ENCODE measurements at places on chromosomes 7 and 10.

- DNase-seq = no peak
These were observed 23.7 kb upstream of the LIMK1 start for GRCh38 chr7:74059681-74060588.

DNA sequence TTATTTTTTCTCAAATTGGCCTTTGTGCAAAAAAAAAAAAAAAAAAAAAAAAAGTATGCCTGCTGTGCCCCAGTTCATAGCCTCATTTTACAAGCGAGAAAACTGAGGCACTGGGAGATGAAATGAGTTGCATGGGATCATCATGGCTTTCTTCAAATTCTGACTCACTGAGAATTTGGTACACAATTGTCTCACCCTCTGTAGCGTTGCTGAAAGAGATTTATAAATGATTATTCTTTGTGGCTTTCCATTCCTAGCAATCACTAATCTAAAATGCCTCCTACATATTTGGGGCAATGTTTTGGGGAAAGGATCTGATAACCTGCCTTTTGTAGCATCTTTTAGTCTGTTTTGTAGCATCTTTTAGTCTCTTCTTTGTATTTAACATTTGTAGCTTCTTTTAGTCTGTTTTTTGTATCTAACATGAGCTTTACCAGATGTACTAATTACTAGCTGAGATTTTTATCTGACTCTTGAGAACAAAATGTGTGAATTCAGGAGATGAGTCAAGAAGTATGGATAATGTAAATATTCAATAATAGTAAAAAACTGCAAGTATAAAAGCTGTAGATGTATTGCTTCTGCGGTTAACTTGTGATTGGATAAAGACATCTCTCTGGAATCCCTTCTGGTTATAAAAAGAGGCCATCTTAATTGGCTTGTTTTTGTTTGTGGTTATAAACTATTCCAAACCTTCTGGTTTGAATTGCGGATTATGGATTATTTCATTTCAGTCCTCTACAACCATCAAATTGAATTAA, 161.4 kb downstream of the ARID5B start:
- DNase-seq = no peak

DNA sequence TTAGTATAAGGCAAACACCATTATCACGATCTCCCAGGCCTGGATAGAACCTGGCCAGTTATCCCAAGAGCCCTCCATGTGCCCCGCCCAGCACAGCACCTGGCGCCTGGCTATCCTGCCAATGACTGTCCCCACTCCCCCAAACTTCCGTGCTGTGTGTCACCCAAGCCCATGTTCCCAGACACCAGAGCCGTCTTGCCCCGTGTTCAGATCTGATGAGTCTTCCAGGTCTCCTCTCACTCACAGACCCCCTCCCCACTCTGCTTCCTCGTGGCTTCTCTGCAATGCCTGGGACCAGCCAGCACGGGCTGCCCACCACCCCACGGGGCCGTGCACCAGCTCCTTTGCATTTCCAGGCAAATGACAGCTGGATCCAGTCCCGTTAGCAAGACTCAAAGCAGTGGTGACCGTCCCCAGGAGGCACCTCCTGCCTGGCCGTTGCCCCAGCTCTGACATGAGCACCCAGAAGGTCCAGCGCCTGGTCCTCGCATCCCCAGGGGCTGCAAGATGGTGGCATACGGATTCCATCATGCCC, 43.8 kb upstream of the INPP5A start:
- DNase-seq = no peak

- no peak for DNase-seq
These were observed 88.4 kb downstream of the FAS start for GRCh38 chr10:89078724-89079672.

DNA sequence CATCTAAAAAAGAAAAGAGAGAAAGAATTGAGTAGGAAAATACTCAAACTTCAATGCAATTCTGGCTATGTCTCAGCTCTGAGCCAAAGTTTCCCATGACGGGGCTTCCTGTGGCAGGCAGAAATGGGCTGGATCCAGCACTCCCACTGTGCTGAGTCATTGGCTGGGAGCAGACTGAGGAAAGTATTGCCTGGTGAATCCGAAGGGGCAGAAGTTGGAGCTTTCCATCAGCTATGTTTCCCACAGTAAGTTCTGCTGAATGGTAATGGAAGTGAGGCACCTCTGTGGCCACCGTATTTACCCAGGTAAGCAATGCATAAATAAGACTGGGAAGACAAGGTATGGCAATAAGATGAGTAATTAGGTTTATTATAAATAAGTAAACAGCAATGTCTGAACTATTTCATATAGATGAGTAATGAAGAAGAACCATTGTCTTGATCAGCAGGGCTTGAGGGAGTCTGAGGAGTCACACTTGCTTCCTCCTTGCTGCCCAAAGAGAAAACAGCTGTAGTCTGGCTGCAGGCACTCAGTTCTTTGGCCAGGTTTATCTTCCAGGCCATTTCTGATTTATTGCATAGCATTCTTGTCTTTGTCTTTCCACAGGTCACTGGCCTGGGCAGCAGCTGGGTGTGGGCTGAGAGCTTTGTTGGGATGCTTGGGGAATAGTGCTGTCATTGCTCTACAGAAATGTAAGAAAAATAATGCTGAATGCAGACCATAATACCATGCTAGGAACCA, 255.3 kb downstream of the DNAJB9 start:
- DNase-seq = no peak

- no peak for DNase-seq
These were observed 8.2 kb downstream of the TRA2A start for GRCh38 chr7:23523486-23524075.

GRCh38 chr7:87345962-87346371, 503 bp downstream of the CROT start:
- no peak for DNase-seq

- no peak for DNase-seq
These were observed 249.7 kb downstream of the AHR start for GRCh38 chr7:17548014-17548653.

GRCh38 chr10:92732958-92733357, 43.2 kb downstream of the HHEX start:
- no peak for DNase-seq

- DNase-seq = peak; percentile 62
These were observed 1.1 kb downstream of the ARID5B start for GRCh38 chr10:61902445-61903220.

DNA sequence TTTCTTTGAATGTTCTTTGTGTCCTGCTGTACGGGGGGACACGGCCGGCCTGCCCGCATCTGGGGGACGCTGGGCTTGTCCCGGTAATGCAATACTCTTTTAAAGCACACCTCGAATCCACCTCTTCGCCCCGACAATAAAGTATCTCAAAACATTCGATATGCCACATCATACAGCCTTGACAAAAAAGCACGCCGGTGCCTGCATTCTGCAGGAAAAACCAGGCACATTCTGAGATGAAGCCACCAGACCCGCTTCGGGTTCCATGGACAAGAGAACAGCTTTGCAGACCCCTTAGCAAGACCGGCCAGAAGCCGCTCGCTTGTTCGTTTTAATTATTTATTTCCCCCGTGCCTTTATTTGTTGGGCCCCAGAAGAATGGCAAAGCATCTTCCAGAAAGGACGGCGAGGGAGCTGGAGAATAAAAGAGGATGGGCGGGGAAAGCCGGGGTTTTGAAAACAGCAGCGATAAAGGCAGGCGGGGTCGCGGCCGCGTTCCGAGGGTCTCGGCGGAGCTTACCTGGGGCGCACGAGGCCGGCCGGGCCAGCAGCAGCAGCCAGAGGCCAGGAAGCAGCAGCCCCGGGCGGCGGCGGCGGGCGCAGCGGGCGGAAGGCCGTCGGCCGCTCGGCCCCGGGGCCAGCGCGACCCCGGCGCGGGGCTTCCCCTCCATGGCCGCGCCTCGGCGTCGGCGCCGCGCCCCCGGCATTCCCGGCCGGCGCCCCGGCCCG, 462 bp downstream of the KIAA1549 start:
- no peak for DNase-seq

- no peak for DNase-seq
These were observed 8.2 kb upstream of the AGR3 start for GRCh38 chr7:16889851-16890415.

GRCh38 chr7:121401896-121402295, 5.8 kb upstream of the FAM3C start:
- no peak for DNase-seq

DNA sequence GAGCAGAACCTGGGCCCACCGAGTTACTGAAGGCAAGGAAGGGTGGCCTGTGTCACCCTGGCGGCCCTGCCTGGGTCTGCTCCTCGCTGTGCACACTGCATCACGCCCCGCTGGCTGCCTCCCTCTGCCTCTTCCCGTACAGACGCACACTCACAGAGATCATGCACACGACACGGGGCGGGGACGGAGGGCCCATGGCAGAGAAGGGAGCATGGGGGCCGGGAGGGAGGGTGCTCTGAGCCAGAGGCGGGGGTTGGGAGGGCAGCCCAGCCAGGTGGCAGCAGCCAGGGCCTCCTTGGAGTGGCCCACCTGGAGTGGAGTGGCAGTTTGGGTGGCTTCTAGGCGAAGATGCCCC, 16.6 kb downstream of the BUD23 start:
- DNase-seq = no peak

- DNase-seq = no peak
These were observed 255.7 kb upstream of the PPP2R2D start for GRCh38 chr10:131644864-131645658.

GRCh38 chr7:138684340-138684739, 16.8 kb downstream of the SVOPL start:
- no peak for DNase-seq

GRCh38 chr7:100895956-100896731, 456 bp upstream of the ACHE start:
- DNase-seq = peak; percentile 68

GRCh38 chr7:151512353-151512752, 7.3 kb downstream of the RHEB start:
- no peak for DNase-seq

DNA sequence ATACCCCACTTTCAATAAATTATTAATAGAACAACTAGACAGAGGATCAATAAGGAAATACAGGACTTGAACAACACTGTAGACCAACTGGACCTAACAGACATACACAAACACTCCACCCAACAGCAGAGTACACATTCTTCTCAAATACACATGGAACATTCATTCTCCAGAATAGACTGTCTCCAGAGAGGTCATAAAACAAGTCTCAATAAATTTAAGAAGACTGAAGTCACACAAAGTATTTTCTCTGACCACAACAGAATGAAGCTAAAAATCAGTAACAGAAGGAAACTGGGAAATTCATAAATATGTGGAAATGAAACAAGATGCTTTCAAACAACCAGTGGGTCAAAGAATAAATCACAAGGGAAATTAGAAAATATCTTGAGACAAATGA, 119.8 kb downstream of the SMURF1 start:
- no peak for DNase-seq

DNA sequence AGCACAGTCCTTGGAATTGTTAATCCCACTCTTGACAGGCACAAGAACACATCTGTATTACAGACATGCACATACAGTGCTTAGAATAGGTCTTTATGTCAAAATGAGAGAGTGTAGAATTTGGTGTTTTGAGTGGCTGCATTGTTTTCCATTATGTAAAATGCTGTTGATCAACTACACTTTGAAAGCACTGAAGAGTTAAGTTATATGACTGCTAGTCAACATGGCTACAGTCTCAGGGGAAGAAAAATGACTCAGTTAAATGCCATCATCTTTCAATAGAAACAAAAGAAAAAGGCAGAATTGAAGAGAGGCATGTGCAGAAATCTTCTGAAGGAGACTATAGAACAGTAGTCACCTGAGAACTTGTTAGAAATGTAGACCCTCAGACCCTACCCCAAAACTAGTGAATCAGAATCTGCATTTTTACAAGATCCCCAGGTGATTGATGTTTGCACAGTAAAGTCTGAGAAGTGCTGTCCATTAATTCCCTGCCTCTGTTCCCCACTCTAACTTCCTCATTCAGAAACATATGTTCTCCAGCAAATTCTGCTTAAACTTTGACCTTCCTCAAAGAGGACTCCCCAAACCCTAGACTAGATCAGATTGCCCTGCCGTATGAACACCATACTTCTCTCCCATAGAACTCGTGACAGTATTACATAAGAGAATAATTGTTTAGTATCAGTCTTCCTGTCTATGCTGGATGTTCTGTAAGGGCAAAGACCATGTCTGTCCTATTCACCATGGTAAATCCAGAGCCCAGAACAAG, 16.0 kb downstream of the SND1 start:
- DNase-seq = no peak

- no peak for DNase-seq
These were observed 298.1 kb downstream of the CRPPA start for GRCh38 chr7:16123117-16123770.

GRCh38 chr7:151876899-151877777, at the start of gene PRKAG2:
Gene PRKAG2 (minus strand): TSS chr7:151877115. CDS start chr7:151876620, 495 bp downstream.
- DNase-seq = peak; percentile 63

DNA sequence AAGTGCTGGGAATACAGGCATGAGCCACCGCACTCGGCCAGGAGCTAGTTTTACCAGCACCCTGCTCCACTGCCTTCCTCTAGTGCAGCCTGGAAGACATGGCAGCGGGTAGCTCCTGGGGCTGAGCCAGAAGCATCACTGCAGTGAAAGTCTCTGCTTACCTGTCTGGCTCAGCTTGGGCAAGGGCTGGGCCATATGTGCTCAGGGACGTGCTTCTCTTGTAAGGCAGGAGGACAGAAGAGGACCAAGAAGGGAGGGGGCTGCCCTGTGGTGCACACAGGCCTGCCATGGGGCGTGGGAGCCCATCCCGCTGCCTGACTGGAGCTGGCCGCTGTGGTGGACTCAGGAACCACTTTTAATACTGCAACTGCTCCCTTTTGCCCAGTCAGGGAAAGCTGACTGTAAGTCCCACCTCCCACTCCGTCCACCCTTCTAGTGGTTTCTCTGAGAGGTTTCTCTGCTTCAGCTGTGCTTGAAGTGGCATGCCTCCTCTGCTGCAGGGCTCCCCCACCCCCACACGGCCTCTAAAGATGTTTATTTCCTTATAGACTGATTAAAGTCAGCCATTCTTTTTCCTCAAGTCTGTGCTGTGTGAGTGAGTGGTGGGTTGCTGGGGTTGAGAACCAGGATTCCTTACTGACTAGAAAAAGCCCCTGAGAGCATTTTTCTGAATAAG, 25.3 kb upstream of the C10orf95 start:
- no peak for DNase-seq

DNA sequence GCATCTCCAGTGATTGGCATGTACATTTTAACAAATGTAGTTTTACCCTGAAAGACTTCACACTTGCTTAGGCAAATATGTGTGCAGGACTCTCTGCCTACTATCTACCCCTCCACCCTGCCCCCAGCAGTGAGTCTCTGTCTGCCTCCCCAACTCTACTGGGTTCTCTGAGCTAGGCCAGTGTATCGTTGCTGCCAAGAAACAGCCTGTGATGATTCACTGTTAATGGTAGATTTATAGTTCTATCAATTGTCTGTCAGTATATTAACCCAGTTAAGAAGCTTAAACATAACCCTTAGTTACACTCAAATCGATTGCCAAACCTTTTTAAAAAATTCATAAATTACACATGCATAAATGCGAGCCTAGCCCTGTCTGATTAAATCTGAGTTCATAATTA, 137.0 kb downstream of the SND1 start:
- DNase-seq = no peak

- no peak for DNase-seq
These were observed 133.1 kb downstream of the ADARB2 start for GRCh38 chr10:1604246-1604645.

- DNase-seq = no peak
These were observed at the start of gene CLDN3 for GRCh38 chr7:73770002-73770859. Gene CLDN3 (minus strand): TSS chr7:73770270. CDS start chr7:73770049, 221 bp downstream.

- DNase-seq = no peak
These were observed 199.2 kb upstream of the BMPER start for GRCh38 chr7:33706186-33706585.
